C1 segment of cervical spinal cord (tissue), 14 donors: ENCODE measurements at places on chromosomes 12 and 14.

- peak; percentile 21 for DNase-seq
Observed at GRCh38 chr14:65550779-65551643, 138.5 kb downstream of the FUT8 start.

- no peak for DNase-seq
Observed at GRCh38 chr12:130104571-130105106, 57.6 kb upstream of the FZD10 start.

DNA sequence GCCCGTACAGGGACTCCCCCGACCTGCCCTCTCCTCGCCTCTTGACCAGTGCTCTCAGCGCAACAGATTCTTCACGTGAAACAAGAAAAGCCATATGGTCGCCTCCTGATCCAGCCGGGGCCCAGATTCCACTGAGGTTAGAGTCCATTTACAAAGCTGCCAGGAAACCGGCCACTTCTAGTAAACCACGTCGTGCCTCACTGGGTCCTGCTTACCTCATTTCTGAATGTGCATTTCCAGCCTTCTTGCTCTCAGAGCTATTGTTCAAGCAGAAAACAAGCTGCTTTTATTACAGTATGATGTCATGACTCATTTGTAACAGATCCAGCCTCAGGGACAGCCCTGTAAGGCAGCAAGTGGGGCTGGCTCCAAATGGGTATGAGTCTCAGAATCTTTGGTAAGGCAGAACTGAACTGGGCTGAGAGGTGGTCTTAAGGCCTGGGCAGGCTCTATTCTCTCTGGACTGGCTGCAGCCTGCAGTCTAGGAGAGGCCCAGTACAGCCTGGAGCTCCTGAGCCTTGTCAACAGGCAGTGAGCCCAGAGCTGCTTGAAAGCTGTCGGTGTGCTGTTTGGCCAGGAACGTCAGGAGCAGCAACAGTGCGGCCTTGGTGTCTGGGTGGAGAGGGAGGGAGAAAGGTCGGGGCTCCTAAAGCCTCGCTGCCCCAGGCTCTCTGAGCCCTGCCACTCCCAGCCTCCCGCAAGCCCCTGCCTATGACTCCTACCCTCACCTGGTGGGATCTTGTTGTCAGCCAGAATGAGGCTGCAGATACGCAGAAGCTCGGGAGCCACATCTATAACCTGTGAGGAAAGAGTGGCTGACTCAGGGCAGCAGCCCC lies 8.3 kb downstream of the REC8 start:
- peak; percentile 78 for DNase-seq

DNA sequence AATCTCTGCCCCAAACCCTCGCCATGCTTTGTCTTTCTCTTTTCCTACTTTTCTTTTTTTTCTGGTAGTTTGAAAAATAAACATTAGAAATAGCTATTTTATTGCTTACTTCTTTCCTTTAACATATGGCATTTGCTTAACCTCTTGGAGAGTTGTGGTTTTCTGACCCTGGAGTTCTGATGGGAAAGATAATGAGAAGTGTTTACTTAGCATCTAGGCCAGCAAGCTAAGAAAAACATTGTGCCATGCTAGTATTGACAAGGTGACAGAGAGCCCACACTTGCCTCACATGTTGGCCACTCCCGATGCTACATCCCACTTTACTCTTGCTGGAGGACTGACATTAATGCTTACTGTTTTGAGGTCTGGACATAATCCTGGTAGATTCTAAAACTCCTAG lies 886.2 kb downstream of the DIO2 start:
- DNase-seq = no peak

GRCh38 chr12:68414988-68415387 lies 82.8 kb upstream of the MDM1 start:
- no peak for DNase-seq

- DNase-seq = no peak
Observed at GRCh38 chr12:61956545-61956944, 303.7 kb upstream of the USP15 start.

DNA sequence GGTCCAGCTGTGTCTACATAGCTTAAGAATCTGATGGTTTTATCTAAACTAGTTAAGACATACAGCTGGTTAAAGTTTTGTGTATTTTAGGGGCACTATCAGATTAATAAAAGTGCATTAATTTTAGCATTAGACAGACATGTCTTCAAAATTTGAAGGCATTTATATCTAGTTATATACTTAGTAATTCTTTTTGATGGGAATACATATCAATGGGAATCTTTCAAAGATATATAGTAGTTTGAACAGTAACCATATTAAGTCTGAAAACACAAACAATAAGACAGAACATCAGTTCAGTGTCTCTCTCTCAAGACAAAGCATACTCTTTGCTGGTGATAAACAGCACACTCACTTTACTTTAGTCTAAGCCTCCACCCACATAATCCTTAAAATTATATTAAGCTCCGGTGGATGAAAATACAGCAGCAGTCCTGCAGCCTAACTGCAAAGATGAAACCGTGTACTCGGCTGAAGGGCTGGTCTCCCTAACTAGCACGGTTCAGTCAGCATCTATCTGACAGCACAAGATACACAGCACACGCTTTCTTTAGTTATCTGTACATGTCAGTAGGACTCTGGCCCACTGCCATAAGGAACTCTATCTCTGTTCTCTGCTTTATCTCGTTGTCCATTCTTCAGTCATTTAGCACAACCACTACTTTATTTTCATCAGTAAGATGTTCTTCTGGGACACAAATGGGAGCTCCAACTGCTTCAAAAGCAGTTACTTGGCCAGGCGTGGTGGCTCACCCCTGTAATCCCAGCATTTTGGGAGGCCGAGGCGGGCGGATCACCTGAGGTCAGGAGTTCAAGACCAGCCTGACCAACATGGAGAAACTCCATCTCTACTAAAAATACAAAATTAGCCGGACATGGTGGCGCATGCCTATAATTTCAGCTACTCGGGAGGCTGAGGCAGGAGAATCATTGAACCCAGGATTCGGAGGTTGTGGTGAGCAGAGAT lies 80.5 kb downstream of the MED13L start:
- DNase-seq = no peak

DNA sequence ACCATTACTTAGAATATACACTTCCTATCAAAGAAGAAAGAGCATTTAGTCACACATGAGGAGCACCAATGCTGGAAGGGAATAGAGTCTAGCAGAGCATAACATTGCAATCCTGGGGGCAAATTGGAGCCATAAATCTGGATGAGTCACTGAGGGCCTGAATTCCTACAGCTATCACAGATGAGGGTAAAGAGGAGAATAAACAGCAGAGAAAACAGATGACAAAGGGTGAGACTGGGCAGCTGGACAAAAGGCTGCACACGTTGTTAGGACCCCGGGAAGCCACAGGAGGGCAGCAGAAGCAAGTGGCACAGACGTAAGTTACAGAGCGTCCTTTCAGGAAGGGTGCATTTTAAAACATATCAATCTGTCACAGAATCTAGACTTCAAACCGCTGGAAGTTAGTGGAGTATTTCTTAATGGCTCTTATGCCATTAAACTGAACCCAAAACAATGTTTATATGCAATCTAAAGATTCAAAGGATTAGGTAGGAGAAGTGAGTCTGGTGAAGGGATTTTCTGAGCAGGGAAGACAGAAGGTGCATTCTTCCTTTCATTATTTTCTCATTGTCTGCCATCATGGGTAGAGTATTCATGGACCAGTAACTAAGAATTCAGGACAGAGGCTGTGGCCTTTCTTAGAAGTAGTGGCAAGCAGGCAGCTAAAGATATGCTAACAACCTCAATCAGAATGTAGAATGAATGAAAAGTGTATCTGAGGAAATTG lies 159.8 kb upstream of the DAAM1 start:
- DNase-seq = peak; percentile 37

GRCh38 chr14:99529899-99530298 lies 48.7 kb downstream of the CCNK start:
- DNase-seq = no peak

- no peak for DNase-seq
Observed at GRCh38 chr14:76940021-76940760, 88.3 kb downstream of the IRF2BPL start.

- no peak for DNase-seq
Observed at GRCh38 chr12:64039281-64039871, 182.7 kb downstream of the KICS2 start.

- no peak for DNase-seq
Observed at GRCh38 chr12:16949871-16950667, 344.1 kb upstream of the LMO3 start.

DNA sequence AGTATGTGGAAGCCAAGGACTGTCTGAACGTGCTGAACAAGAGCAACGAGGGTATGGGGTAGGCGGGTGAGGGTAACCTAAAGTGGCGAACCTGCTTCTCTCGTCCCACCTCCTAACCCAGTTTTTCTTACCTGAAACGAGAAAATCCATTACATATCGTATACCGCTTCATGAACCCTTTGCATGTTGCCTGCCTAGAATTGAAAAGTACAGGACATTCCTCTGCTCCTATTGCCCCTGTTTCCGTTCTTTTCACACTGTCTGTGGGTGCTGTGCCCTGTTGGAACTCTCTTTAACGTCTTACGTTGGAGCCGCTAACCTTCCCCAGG lies 513 bp downstream of the PFDN5 start:
- no peak for DNase-seq

DNA sequence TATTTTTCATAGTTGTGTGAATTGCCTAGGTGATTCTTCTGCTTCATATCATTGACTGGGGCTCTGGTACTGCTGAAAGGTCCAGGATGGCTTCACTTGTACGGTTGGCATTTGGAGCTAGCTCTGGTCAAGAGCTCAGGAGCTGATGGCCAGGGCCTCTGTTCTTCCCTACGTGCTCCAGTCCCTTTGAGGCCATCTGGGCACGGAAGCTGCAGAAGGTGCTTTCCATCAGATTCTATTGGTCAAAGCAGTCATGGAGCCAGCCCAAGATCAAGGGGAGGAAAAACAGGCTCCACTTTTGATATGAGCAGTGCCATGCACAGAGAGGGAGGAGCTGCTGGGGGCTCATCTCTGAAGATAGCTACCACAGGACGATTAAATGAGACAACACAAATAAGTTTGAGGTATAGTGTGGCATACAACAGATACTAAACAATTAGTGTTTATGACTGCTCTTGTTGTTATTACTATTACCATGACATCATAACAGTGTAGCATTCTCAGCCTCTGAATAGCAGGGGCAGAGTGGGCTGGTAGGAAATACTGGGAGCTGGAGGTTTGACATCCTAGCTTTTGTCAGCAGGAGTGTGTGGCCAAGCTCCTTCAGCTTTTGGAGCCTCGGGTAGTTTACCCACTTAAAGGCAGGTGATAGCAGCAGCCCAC lies 10.4 kb downstream of the KRT83 start:
- no peak for DNase-seq

GRCh38 chr14:64857979-64858744 lies 21.5 kb downstream of the SPTB start:
- no peak for DNase-seq

GRCh38 chr14:51674294-51675002 lies 22.7 kb downstream of the FRMD6 start:
- no peak for DNase-seq

DNA sequence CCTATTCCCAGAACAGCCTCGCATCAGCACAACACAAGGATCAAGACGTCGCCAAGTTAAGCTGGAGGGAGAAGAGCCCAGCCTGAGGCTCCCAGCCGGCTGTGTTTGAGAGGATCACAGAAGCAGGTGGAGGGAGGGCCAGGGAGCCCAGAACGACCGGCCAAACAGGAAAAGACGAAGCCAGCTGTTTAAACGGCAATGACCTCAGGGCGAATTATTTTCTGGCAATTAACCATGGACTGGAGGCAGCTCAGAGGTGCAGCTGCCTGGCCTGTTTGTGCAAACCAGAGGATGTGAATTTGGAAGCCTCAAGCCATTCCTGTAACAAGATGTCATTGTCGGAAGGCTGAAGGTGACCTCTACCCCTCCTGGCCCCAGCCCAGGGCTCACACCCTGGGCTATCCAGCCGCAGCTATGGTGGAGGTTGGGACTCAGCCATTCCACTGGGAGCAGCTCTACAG lies 175.8 kb upstream of the PRMT8 start:
- no peak for DNase-seq

GRCh38 chr12:82952946-82953345 lies 266.2 kb downstream of the TMTC2 start:
- DNase-seq = no peak

GRCh38 chr12:115956659-115957058 lies 320.8 kb downstream of the MED13L start:
- DNase-seq = no peak

- DNase-seq = no peak
Observed at GRCh38 chr12:49784756-49785409, 43.3 kb downstream of the NCKAP5L start.

- no peak for DNase-seq
Observed at GRCh38 chr14:97456958-97457357, 659.8 kb downstream of the VRK1 start.

- DNase-seq = no peak
Observed at GRCh38 chr12:24796876-24797275, 152.0 kb downstream of the BCAT1 start.

DNA sequence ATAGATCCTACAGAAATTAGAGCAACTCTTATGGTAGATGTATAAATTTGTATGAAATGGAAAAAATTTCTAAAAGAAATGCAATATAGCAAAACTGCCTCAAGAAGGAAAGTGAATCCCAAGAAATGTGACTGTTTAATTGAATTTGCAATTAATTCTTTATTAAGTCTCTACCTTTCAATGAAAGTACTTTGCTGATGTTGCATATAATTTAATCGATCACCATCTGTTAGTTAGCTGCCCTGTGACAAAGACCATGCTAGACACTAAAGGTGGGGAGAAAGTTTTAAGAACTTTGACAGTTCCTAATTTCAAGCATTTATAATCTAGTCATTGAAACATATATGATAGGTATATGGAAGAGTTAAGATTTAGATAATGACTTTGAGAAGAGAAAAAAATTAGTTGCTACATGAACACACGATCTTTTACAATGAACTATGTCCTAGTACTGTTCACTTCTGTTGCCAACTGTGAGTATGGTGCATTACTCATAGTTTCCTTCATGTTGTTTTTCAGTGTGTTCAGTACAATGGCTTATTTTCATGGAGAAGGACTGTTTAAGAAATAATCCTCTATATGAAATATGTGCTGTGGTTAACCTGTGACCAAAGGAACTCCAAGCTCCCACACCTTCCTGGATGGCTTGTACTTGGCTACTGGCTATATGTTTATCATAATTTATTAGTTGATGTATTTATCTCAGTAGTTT lies 128.4 kb downstream of the METTL25 start:
- DNase-seq = no peak

- DNase-seq = no peak
Observed at GRCh38 chr14:41608681-41609390, 2.2 kb downstream of the LRFN5 start.

DNA sequence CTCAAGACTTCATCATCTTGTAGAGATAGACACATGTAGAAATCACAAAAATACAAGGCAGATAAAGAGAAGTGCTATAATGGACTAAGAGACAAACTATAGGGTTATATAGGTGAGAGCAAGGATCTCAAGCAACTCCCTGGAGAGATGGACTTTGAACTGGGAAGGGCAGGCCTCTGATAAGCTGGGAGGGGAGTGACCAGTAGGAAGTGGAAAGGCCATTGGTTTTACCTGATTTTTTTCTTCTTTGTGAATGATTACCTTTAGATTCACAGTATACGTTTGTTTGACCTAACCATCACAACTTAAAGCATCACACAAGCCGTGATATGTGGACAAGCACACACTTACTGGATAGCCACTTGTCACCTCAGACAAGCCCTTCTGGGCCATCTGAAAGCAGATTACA lies 5.2 kb upstream of the TEP1 start:
- no peak for DNase-seq

GRCh38 chr12:47272412-47273190 lies 192.8 kb upstream of the AMIGO2 start:
- no peak for DNase-seq
